ENCODE measurements at places on chromosomes 6 and 20. TPM values are rescaled to one million over a fixed set of nuclear protein-coding genes. Genes with fewer than 3 reads are reported as not detected.

CD93 gene
- not detected for total RNA-seq

GCM1 gene
- total RNA-seq: 0.07 TPM

GABRR2 gene
- total RNA-seq: not detected

HEY2 gene
- total RNA-seq: 6.6 TPM

COX4I2 gene
- not detected for total RNA-seq

CNKSR3 gene
- total RNA-seq: 6.4 TPM

ANKRD66 gene
- total RNA-seq: not detected

MACROD2 gene
- 1.6 TPM for total RNA-seq
